ENCODE measurements at places on chromosomes 11 and 22.

DNA sequence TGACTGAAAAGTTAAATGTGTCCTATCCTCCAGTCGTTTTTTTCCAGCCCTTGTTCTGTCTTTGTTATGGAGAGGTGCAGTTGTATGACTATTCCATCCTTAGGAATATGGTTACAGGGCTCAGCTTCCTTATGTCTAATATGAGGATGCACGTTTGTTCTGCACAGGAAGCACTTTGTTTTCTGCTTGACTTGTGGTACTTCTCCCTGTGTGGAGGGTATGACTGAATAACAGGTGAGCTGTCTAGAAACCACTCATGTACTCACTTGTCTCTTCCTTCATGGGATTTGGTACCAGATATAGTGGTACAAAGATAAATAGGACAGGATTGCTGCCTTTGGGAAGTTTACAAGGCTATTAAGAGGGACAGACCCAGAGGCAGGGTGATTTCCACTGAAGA, 17.4 kb downstream of the CABIN1 start:
- no peak for DNase-seq

- no peak for DNase-seq
Measured at GRCh38 chr22:44855855-44856254, 103.5 kb downstream of the ARHGAP8 start.

DNA sequence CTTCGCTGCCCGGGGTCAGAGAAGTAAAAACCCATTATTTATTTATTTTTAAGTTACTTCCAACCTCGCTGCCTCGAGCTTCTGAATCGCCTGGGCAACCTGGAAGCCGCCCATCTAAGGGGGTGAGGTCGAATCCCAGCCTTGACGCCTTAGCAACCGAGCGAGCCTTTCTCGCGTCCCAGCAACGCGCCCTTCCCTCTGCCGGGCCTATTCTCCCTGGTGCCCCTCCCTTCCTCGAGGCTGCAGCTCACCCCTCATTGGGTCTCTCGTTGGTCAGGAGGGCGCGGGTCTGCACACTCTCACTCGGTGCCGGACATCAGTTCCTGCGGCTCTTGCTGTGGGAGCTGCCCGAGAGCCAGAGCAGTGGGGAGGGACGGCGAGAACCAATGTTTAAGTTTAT, at the start of gene CCDC81:
Gene CCDC81 (plus strand): TSS at position 302 of the 400 bp plus-strand sequence. CDS start 277 bp downstream, outside the sequence.
- no peak for DNase-seq

GRCh38 chr11:5504403-5504921, 5.3 kb downstream of the UBQLN3 start:
- DNase-seq = no peak

DNA sequence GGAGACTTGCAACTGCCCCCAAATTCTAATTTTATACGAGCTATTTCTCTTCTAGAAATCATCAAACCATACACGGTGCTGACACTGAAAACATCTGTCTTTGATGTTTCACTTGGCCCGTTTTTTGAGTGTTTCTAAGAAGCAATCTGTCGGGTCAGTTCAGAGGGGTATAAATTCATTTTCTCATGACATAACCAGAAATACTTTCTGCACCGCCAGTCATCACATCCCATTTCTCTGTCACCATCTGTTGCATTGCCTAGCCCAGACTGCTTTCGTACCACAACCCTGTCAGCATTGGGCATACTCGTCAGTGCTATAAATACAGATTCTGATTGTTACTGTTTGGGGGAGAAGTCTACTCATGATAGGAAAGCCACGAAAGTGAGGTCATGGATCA, 63.1 kb upstream of the CCDC90B start:
- DNase-seq = no peak

GRCh38 chr22:50483977-50484853, 2.4 kb upstream of the MIOX start:
- DNase-seq = no peak

DNA sequence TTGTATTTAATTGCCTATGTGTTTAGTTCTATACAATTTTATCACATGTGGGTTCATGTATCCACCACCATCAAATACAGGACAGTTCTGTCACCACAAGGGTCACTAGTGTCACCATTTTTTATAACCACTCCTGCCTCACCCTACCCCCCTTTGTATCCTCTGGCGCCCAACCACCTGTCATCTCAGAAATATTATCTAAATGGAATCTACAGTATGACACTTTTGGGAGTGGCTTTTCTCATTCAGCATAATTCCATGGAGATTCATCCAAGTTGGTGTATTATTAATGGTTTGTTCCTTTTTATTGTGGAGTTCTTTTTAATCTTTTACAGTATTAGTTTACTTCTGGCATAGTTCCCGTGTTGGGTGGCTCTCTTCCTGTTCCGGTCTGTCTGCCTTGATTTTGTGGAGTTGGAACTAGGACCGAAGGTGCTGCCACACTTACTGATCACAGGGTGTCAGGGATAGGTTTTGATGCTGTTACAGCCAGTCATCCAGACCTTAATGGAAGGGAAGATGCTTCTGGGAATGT, 58.5 kb downstream of the TNRC6B start:
- DNase-seq = no peak

GRCh38 chr11:68257477-68258362, 14.1 kb downstream of the C11orf24 start:
- peak; percentile 92 for DNase-seq

GRCh38 chr11:66929753-66930152, 28.4 kb downstream of the PC start:
- no peak for DNase-seq

DNA sequence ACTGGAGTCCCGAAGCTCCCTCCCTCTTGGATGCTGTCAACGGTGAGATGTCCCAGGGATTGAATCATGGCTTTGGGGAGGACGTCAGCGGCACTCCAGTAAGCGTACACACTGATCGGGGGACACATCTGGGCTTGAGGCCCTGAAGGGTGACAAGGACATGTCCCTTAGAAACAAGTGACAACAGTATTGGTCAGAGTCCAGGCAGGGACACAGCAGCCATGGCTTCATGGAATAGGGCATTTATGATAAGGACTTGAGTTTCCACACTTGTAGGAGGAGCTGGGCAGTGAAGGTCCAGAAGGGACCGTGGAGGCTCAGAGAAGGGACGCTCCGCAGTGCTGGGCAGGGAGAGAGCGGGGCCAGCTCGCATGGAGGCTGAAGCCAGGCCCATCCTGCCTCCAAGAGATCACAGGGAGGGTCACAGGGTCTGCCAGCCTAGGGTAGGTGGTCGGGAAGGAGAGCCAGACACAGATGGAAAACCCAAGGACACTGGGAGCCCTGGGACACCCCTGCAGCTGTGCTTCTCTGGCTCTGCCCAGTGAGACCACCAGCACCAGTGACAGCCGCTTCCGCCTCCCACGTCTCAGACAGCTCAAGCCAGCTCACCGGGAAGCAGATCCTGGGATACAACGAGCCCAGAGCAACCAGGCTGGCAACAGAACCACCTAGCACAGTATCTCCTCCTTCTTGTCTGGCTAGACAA, 22.9 kb upstream of the RFPL3 start:
- DNase-seq = no peak

GRCh38 chr11:41954034-41954433, 494.6 kb upstream of the LRRC4C start:
- no peak for DNase-seq

DNA sequence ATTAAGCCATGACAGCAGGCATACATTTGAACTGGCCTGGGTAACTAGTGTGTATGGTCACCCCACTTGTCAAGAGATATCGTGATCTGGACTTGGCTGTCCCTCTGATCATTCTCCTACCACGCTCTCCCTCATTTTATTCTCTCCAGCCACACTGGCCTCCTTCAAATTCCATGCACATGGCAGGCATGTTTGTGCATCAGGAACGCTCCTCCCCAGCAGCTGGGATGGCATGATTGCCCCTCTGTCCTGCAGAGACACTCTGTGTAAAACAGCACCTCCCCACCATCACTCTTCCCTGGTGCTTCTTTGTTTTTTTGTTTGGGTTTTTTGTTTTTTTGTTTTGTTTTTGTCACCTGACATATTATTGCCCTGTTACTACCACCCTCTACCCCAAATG, 31.5 kb upstream of the SCGB1A1 start:
- no peak for DNase-seq

GRCh38 chr11:84390441-84391078, 1104.4 kb upstream of the CCDC90B start:
- DNase-seq = no peak

DNA sequence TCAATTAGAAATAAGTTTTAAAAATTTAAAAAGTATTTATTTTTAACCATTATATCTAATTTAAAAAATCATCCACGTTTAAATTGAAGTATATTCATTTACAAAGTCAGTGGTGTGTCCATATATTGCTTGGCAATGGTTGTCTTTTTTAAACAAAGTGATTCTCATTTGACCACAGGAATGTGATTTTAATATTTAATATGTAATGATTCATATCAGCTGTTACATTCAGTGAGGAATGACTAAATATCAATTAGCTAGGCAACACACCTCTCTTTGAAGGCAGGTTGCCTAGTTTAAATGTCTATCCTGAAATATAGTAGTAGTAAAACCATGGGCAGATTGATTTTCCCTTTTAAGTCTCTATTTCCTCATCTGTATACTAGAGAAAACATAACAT, 392.2 kb upstream of the CCDC179 start:
- DNase-seq = no peak

DNA sequence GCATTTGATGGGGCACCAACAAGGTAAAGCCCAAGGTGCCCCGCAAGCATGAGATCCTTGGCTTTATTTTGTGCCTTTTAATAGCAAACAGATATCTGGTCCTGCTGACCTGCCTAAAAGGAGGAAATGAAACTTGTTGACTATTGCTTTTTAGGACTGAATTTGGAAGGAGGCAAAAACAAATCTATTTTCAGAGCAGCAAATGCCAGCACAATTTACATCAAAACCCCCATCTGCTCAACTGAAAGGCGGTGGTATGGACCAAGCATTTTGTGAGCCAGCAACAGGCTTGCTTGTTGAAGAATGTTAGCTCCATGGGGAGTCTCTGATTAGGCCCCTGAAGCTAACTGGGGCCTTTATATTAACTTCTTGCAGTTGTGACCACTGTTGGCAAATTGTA, 192.6 kb upstream of the E2F8 start:
- DNase-seq = no peak

DNA sequence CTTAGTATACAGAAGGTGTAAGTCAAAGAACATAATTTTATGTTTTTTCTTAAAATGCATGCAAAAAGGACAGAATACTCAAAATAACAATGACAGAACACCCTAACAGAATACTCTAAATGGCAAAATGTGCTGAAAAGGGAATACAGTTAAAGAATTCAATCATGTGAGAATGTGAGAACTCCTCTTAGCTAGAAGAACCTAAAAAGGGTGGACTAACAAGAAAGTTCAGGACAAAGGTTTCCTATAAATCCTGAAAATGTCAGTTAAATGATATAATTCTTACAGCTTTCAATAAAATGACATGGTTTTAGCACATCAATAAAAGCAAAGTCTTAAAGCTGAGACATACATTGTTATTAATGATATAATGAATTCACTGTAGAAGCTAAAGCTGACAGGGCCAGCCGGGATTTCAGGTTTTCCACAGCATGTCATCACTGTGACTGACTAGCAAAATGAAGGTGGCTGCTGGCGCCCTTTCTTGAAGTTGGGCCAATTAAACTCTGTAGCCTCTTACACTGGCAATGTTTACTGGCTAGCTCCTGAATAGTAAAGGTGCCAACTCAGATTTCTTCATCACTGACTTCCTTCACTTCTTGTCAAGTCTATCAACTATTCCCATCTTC, 244.4 kb downstream of the TTC28 start:
- DNase-seq = peak; percentile 58

DNA sequence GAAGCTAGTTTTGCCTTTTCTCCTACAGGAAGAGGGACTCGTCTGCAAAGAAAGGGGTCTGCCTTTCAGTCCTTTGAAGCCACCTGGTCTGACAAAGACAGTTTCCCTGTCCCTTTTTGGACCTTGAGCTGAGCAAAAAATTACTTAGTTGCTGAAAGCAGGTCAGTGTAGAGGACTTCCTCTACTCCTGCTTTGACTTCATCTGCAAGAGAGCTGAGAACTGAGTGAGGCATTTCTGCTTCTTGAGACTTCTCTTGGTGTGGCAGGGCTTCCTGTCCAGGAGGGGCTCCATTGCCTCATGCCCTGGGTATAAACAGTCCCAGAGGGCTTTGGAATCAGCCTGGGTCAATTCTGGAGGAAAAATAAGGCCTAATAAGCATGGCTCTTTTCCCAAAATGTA, 73.1 kb downstream of the ZNRF3 start:
- no peak for DNase-seq

DNA sequence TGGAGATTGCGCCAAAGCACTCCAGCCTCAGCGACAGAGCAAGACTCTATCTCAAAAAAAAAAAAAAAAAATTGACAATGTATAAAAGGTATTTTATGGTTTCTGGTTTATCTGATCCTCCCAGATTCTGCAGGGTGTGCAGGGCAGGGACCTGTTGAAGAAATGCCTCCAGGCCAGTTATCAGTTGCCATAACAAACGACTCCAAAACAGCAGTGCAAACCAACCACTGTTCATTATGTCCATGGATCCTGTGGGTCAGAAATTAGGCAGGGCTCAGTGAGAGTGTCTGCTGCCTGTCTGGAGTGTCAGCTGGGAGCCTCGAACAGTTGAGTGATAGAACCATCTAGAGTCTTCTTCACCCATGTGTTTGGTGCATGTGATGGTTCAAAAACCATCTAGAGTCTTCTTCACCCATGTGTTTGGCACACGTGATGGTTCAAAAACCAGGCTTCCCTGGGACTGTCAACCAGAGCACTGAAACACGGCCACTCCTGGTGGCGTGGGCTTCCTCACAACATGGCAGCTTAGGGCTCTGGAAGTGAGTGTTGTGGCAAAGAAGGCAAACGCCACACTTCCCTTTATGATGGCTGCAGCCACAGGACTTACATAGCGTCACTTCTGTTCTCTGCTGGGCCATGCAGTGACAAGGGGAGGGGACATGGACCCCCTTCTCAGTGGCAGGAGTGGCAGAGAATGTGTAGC, 115.1 kb upstream of the CRYBB3 start:
- DNase-seq = peak; percentile 93

- DNase-seq = no peak
Measured at GRCh38 chr22:41891407-41891806, 23.5 kb downstream of the SHISA8 start.

DNA sequence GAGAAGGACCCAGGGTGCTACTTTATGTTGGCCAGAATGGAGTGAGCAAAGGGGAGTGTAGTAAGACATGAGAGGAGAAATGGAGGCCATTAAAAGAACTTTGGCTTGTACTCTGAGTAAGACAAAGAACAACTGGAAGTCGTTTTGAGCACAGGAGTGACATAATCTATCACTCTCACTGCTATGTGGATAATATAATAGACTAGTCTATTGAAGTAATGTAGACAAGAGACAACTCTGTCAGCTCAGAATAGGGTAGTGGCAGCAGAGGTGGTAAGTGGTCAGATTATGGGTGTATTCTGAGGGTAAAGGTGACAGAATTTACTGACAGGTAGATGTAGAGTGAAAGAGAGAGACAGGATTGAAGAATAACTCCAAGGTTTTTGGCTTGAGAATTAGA, 8.2 kb downstream of the KIF18A start:
- DNase-seq = no peak
